ENCODE measurements at places on chromosomes 1 and 21. TPM values are rescaled to one million over a fixed set of nuclear protein-coding genes. Genes with fewer than 3 reads are reported as not detected.

GRCh38 chr1:11055676-11056075 is 4.1 kb downstream of the SRM start:
- no peak for DNase-seq

The LSM10 gene
- 37.5 TPM for total RNA-seq

DNA sequence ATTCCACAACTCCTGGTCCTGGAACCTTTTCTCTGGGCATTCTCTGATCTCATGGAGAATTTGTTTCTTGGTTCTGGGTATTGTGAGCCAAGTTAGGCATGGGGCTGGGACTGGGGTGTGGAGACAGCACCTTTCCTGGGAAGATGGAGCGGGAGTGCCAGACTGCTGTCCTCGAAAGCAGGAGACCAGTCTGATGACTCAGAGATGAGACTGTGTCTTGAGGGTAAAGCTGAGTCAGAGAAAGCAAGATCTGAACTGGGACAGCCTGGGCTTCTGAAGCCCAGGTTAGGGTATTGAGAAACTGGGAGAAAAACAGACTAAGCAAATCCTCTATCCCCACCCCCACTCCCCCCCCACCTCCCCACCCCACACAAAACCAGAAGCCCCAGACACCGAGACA is 2.2 kb upstream of the KANK4 start:
- DNase-seq: no peak

The NRDC gene
- total RNA-seq: 206 TPM

The NECTIN4 gene
- total RNA-seq: not detected

The PAPPA2 gene
- total RNA-seq: 0.86 TPM
